ENCODE measurements at places on chromosomes 2 and 18.

- DNase-seq: no peak
Observed at GRCh38 chr2:189561371-189562038, 19.1 kb downstream of the SLC40A1 start.

GRCh38 chr2:54510916-54511315, 54.8 kb downstream of the SPTBN1 start:
- no peak for DNase-seq

- no peak for DNase-seq
Observed at GRCh38 chr2:174577967-174578589, 19.5 kb downstream of the WIPF1 start.

- no peak for DNase-seq
Observed at GRCh38 chr18:79629606-79630005, 50.0 kb upstream of the CTDP1 start.

- DNase-seq: no peak
Observed at GRCh38 chr2:60532421-60532820, 21.0 kb downstream of the BCL11A start.

DNA sequence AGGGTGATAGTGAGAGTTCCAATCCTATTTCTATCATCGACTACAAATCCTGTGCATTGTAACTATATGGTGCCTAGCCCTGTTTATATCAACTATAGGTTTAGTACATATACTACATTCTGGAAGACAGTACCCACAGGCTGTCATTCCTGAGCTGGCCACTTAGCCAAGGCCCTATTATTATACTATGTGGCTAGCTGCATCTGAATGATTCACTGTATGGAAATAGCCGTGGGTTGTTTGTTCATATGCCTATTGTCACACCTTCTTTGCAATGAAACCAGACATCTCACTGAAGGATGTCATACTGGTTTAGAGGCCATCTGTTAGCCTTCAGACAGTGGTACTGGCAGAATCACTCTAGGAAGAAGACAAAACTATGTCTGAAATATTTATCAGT, 62.3 kb upstream of the FSIP2 start:
- no peak for DNase-seq

DNA sequence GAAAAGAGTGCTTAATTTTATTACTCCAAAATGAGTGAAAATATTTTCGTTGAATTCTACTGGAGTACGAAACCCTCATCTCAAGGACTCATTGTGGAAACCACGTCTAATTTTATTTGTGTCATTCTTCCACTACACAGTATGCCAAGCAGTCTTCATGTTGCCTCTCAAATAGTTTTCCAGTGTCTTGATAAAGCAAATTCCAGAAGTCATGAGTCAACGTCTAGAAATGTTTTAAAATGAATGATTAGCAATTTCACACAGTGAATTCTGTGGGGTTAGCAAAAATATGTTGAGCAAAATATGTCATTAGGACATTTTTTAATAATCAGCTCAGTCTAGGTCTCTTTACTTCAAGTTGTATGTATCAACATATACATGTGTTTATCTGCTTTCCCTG, 865.5 kb downstream of the DSC3 start:
- no peak for DNase-seq

DNA sequence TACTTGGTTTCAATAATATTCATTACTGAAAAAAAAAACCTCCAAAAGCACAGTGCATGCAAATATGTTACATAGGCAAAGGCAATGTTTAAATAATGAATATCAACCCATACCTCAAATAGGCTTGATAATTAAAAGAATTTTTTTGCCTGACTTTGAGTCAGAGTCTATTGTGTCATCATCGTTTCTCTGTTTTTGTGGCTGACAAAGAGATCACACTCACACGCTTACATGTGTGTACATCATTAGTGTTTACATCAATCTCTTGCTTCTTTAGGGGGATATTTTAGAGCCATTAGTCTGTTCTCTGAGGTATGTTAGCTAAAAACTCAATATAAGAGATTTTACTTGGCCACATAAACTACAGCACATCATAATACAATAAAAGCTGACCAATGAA, 150.3 kb upstream of the MMADHC start:
- no peak for DNase-seq

DNA sequence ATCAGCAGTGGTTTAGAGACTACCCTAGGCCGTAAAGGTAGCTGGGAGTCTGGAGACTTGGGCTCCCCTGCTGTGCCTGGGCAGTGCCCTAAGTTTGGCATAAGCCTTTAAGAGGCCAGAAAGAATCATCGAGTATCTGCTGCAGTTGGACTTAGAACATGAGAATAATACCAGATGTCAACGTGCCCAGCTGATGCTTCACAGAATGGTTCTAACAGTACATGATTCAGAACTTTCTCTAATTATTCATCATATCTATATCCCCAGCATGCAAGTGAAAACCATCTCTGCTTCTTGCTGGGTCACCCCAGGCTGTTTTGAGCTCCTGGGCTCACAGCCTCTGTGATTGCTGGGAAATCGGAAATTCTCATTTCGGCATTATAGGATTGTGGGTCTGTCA, 118.1 kb downstream of the NCK2 start:
- no peak for DNase-seq

- DNase-seq: no peak
Observed at GRCh38 chr2:140063356-140063755, 1283.2 kb upstream of the NXPH2 start.

- DNase-seq: no peak
Observed at GRCh38 chr2:177326005-177326404, 61.5 kb upstream of the NFE2L2 start.

DNA sequence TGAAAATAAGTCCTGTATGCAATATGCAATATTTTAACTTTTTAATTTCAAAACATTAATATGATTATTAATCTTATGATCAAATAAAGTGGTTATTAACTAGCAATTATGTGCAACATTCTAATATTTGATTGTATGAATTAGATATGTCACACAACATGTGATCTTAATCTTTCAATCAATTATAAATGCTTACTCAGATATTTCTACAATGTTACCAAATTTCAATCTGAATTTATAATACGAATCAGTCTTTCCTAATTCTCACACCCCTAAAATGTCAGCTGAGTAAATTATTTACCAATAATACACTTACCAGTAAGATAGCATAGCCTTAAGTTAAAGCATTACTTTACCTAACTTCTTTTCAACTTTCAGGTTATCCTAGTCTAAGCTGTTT, 186.3 kb downstream of the CALCRL start:
- DNase-seq: no peak

GRCh38 chr2:226002438-226002837, 602.9 kb downstream of the NYAP2 start:
- DNase-seq: no peak

DNA sequence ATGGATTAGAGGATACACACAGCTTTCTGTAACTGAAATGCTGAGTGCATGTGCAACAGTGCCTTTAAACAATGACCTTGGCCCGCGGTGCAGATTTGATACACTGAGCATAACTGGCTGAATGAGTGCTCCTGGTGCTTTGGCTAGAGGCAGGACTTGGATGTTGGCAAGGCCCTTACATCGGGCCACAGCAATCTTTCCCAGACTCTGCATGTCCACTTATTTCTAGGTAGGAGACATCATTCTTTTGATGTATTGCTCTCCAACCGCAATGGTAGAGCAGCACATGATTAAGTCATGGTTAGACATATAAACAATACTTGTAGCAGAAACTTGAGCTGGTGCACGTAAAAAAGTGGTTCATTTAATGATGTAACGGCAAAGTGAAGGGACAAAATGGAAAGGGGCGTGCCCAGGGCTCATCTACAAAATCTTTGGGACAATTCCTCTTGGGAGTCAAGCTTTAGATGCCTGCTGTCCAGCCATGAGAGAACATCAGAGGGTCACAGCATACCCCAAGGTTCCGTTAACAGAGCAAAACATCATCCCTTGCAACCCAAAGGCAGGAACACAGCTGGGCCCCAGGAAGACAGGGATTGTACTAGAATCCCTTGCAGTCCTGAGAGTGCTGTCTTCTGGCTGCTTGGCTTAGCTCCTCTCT, 43.4 kb downstream of the RAB31 start:
- DNase-seq: no peak

DNA sequence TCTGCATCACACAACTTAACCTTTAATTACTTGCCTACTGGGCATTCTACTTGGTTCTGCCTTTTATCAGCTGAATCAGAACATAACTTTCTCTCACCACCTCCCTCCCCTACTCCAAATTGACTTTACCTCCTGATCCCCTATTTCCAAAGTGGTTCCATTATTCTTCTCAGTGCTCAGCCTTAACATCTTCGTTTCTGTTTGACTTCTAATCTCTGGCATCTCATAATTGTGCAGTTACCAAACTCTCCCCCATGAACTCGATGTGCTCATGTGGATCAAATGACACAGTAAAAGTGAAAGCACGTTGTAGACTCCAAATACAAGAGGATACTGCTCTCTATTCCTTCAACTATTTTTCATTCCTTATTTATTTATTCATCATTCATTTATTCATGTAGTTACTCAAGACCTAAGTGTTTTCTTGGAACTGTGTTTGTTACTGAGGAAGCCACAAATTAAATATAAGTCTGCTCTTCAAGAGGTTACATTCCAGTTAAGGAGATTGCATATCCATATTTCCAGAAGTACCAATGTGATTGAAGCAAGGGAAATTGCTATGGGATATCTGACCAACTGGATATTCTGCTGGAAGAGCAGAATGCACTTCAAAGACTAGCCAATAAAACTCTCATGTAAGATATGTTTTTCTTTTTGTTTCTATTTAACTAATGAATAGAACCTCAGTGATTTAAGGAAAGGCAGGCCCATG, 158.8 kb downstream of the TMEFF2 start:
- DNase-seq: no peak

DNA sequence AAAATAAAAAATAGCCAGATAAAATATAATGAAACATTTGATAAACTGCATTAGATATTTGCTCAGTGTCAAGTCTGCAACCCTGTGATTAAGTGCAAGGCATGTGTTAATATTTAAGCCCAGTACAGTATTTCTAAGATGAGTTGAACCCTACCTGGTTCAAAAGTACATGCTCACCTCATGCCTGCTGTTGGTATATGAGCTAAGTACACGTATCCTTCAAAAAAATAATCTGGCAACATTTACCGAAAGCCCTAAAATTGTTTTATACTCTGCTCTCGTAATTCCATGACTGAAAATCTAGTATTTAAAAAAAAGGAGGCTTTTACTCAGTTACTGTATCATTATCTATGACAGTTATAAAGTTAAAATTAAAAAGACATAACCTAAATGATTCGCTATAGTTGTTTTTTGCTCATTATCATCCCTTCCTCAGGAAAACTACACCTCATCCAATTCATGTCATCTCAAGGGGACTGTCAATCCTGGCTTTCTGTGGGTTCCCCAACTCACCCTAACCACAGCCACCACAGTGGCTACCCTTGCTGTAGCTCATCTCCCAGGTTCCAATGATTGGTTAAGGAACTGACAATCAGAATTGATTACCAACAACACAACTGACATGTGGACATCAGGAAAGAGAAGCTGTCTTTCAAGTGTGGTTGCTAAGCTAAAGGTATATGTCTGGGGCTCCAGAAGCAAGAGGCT, 10.6 kb downstream of the TLK1 start:
- DNase-seq: no peak

GRCh38 chr2:108866041-108866440, 79.5 kb downstream of the CCDC138 start:
- DNase-seq: no peak

DNA sequence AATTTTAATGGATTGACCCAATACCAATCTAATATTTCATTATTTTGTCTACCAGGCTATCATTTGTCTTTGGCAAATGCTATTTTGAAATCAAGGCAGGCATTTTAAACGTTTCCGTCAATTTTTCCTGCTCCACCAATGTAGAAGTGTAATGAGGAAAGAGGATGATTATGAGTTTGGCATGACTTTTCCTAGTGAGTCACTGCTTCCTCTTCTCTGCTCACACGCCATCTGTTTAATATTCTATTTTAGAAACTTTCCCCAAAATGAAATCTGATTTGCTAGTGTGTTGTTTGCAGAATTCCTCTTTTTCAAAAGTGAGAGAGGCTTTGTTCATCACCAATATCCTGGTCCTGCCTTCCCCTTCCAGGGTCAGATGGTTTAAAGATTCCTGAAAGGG, 42.5 kb upstream of the PID1 start:
- DNase-seq: no peak

DNA sequence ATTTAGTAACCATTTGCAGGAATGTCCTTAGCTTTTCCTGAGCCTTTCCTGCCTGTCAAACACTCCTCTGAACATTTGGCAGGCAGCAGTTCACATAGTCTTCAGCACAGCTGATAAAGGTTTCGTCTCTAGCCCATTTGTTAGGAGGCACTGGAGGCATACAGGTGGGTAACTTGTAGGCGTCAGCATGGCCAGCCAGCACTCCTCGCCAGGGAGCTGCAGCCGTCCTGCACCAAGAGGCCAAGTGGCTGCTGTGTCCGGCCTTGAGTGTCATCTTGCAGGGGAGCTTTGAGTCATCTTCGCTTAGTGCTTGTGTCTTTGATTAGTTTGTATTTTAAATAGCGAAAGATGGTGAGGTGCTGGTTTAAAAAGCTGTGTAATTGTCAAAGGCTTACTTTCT, 120.3 kb upstream of the NFATC1 start:
- DNase-seq: no peak

- no peak for DNase-seq
Observed at GRCh38 chr2:240614391-240614790, 10.9 kb upstream of the GPR35 start.

DNA sequence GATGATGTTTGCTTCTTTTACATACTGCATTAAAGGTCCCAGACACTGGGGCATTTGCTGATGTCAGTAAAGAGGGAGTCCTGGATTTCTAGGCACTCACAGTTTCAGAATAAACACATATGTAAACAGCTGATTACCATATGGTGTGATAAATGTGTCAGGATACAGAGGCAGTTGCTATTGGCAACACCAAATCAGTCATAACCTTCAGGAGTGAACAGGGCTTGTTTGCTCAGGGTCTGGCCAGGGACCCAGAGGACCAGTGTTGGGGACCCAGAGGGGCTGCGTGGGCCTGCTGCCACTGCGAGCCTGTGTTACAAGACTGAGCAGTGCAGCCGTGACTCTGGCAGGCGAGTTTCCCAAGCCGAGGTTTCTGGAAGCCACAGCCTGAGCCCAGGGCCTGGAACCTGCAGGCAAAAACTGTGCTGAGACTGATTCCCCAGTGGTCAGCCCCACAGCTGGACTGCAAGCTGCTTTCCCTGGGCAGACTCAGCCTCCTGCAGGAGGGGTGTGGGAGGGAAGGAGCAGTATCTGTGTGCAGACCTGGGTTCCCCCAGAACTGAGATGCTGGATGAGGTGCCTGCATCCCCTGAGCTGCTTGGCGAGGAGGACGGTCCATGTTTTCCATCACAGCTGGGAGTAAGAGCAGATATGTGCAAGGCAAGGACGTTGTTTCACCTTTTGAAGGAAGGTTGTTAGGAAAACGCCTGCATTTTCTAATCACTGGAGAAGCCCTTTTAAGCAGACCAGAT, 23.6 kb downstream of the ASAP2 start:
- no peak for DNase-seq

DNA sequence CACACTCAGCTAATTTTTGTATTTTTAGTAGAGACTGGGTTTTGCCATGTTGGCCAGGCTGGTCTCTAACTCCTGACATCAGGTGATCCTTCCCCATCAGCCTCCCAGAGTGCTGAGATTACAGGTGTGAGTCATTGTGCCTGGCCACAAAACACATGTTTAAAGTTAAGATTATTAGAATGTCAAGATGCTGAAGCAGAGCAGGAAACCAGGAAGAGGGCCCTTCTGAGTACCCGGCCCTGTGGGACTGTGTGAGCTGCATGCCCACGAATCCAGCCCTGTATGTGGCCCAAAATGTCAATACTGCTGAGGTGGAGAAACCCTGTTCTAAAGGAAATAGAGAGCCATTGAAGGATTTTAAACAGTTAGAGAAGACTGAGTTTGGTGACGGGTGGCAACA, 31.0 kb upstream of the REV1 start:
- DNase-seq: no peak

- DNase-seq: no peak
Observed at GRCh38 chr18:50393802-50394201, 19.0 kb downstream of the SKA1 start.

All from COR-L47 (cell line).